SK-N-SH treated with all-trans-retinoic acid at 6 μM for 48 hours (cell line): ENCODE measurements at places on chromosomes 1 and 21.
A peak's percentile ranks its signal among the peaks of the same experiment; 100 is the strongest.

DNA sequence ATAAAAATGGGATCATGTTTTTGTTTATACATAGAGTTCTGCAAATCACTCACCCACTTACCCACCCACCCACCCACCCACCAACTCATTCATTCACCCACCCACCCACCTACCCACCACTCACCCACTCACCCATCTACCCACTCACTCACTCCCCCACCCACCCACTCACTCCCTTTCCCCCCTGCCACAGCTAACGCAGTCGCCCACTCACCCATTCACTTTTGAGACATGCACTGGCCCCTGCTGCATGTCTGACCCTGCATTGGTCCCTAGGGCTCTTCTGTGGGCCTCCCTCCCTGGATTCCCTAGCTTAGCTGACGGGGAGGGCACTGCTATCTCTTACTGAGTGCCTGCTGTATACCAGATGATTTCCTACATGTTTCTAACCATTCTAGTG lies 100.4 kb upstream of the CSF3R start:
- no peak for ATAC-seq

GRCh38 chr1:168618886-168619285 lies 42.5 kb downstream of the XCL1 start:
- ATAC-seq, result no peak

DNA sequence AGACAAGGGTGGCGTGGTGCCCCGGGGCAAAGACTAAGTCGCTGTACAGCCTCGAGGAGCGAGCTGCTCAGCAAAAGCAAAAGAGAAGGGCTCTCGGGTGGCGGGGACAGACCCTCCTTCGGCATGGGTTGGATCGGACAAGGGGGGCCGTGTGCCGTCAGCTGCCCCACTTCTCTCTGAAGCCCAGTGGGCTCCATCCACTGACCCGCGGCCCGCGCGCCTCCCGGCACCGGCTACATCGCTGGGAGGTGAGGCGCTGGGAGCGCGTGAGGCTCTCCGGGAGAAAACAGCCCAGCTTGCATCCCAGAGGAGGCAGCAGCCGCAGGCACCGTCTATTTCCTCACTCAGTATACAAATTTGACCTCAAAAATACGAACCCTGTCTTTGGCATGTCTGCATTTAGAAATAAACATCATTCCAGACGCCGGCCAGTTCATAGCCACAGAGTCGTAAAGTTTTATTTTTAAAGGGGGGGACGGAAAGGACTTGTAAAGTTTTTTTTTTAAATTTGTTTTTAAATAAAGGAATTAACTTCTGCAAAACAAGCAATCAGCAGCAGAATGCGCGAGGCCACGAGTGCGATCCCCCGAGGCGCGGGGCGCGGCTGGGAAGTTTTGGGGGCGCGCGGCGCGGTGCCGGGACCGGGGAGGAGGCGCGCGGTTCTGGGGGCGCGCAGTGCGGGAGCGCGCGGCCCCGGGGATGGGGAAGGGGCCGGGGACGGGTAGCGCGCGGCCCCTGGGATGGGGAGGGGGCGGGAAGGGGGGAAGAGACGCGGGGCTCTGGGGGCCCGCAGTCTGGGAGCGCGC lies 689 bp upstream of the GPR137B start:
- ATAC-seq, result peak; percentile 74

GRCh38 chr1:98277118-98277517 lies 356.3 kb upstream of the DPYD start:
- ATAC-seq, result peak; percentile 86

- peak; percentile 94 for ATAC-seq
Observed at GRCh38 chr21:38505654-38506523, 7.6 kb upstream of the ERG start.
